ENCODE measurements at places on chromosomes 12 and 14.

GRCh38 chr14:105659935-105660527 is 133.6 kb downstream of the TMEM121 start:
- H3K27me3 ChIP-seq: no peaks in the 10 kb centered on the region
- no peak for DNase-seq
- no peaks in the 10 kb centered on the region for H3K36me3 ChIP-seq
- no peaks in the 10 kb centered on the region for H3K4me1 ChIP-seq
- H3K4me3 ChIP-seq: no peak overlapping the region
- H3K27ac ChIP-seq: no peak overlapping the region

- no peak overlapping the region for H3K27ac ChIP-seq
- H3K4me3 ChIP-seq: no peak overlapping the region
- H3K4me1 ChIP-seq: no peaks in the 10 kb centered on the region
- no peak for DNase-seq
- no peaks in the 10 kb centered on the region for H3K36me3 ChIP-seq
These were observed 58.3 kb upstream of the OTOGL start for GRCh38 chr12:80041071-80041470.

- H3K36me3 ChIP-seq: no peaks in the 10 kb centered on the region
- no peaks in the 10 kb centered on the region for H3K4me1 ChIP-seq
- peaks cover 57% of the 10 kb centered on the region for H3K27me3 ChIP-seq
- H3K4me3 ChIP-seq: no peak overlapping the region
- no peak overlapping the region for H3K27ac ChIP-seq
- DNase-seq: no peak
These were observed 15.8 kb upstream of the STAB2 start for GRCh38 chr12:103571286-103571685.

GRCh38 chr12:68159681-68160304 is at the start of gene IFNG:
TSS of gene IFNG (minus strand) at chr12:68159740. CDS start at chr12:68159615, 125 bp downstream.
- H3K36me3 ChIP-seq: no peaks in the 10 kb centered on the region
- H3K4me3 ChIP-seq: no peak within 1 kb of the TSS
- no peak within 1 kb of the TSS for H3K27ac ChIP-seq
- no peaks in the 10 kb centered on the region for H3K27me3 ChIP-seq
- no peaks in the 10 kb centered on the region for H3K4me1 ChIP-seq
- no peak for DNase-seq

GRCh38 chr12:15206338-15206737 is 14.9 kb downstream of the RERG start:
- no peaks in the 10 kb centered on the region for H3K36me3 ChIP-seq
- no peak overlapping the region for H3K27ac ChIP-seq
- H3K4me3 ChIP-seq: no peak overlapping the region
- no peak for DNase-seq
- H3K27me3 ChIP-seq: no peaks in the 10 kb centered on the region

DNA sequence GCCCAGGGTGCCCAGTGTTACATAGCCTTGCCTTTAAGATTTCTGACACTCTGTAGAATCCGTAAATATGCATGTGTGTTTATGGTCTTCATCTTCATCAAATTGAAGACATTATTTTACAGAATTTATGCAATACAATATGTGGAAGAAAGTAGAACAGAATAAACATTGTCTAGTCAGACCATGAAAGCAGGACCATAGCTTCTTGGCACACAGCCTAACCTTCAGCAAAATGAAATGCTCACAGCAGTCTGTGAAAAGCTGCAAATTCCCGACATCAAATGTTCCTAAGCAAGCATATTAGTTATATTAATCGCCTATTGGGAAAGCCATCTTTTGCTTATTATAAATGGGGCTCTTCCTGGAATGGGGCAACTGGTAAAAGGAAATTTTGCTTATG is 111.3 kb upstream of the GARIN2 start:
- H3K4me3 ChIP-seq: no peak overlapping the region
- no peaks in the 10 kb centered on the region for H3K36me3 ChIP-seq
- H3K27me3 ChIP-seq: no peaks in the 10 kb centered on the region
- H3K27ac ChIP-seq: no peak overlapping the region

GRCh38 chr12:108799401-108800243 is 57.8 kb downstream of the SSH1 start:
- H3K36me3 ChIP-seq: no peaks in the 10 kb centered on the region
- H3K27me3 ChIP-seq: no peaks in the 10 kb centered on the region
- no peak for DNase-seq

DNA sequence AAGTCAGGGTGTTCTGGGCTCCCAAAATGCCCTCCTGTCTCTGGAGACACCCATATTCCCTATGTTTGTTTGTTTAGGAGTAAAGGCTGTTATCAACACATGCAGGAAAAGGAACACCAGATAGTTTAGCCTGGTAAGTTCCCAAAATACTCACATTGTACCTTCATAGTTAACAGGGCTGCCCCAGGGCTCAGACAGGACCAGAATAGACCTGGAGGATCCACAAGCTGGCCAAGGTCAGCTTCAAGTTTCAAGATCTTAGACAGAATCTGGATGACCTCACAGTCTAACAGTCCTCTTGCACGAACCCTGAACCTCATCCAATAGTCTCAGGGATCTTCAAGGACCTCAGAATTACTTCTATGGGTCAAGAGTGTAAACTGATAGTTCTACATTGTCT is 18.1 kb upstream of the HSP90B1 start:
- H3K4me1 ChIP-seq: no peaks in the 10 kb centered on the region
- no peak overlapping the region for H3K27ac ChIP-seq
- DNase-seq: no peak
- H3K27me3 ChIP-seq: no peaks in the 10 kb centered on the region

DNA sequence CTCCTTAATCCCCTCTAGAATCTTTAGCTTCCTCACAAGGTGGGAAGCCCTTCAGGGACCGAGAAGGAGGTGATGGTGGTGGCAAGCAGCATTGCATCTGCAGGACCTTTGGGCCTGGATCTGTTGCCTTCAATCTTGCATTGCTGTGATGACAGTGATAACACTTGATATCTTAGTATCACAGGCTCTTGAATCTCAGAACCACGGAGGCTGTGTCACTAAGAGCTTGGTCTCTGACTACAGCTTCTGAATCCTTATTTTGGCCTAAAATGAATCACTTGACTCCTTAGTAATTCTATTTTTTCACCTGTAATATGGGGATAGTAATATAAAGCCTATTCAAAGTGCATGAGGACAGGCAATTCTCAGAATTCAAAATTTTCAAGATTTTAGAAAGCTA is 8.9 kb upstream of the AMN1 start:
- no peaks in the 10 kb centered on the region for H3K27me3 ChIP-seq
- peaks cover 39% of the 10 kb centered on the region for H3K4me1 ChIP-seq
- no peak for DNase-seq
- H3K36me3 ChIP-seq: no peaks in the 10 kb centered on the region

DNA sequence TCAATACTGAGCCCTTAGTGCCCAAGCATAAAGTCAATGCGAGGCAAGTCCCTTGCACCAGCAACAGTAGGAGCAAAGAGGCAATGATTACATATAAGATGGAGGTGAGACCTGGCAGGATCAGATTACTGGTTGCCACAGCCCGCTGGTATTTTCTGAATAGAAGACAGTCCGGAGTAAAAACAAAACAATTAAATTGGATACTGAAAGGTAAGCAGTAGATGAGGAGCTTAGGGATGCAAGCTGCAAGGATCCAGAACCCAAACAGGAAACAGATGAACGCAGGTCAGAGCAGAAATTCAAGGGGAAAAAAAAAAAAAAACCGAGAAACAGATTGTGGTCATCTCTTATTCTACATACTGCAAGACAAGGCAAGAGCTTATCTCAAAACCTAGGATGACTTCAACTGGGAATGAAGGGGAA is 119.6 kb downstream of the MED13L start:
- no peaks in the 10 kb centered on the region for H3K27me3 ChIP-seq
- no peak overlapping the region for H3K4me3 ChIP-seq
- H3K4me1 ChIP-seq: peaks cover 12% of the 10 kb centered on the region
- no peak for DNase-seq
- H3K36me3 ChIP-seq: no peaks in the 10 kb centered on the region

DNA sequence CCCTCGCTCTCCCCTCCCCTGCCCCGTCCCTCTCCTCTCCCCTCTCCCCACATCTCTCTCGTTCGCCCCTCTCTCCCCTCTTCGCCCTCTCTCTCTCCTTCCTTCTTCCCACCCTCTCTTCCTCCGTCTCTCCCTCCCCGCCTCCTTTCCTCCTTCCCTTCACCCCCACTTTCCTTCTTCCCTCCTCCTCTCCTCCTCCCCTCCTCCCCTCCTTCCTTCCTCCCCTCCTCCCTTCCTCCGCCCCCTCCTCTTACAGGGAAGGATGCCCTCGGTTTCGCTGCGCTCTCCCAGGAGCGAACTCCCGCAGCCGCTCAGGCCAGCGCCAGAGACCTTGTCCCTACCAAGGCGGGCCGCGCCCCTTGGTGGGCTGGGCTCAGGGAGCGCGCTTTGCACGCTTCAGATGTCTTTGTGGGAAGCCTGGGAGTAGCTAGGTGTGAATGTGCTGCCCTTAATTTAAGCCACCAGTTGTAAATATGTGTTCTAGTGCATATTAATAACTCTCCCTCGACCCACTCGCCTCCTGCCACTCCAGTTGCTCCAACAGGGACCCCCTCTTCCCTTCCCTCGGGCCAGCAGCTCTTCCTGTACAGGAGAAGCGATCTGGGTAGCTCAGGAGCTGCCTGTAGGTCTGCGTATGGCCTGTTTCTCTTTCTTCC is 13.3 kb upstream of the MAP3K9 start:
- H3K27ac ChIP-seq: no peak overlapping the region
- H3K4me3 ChIP-seq: peak overlapping the region; percentile 57
- DNase-seq: peak; percentile 30
- H3K36me3 ChIP-seq: no peaks in the 10 kb centered on the region

DNA sequence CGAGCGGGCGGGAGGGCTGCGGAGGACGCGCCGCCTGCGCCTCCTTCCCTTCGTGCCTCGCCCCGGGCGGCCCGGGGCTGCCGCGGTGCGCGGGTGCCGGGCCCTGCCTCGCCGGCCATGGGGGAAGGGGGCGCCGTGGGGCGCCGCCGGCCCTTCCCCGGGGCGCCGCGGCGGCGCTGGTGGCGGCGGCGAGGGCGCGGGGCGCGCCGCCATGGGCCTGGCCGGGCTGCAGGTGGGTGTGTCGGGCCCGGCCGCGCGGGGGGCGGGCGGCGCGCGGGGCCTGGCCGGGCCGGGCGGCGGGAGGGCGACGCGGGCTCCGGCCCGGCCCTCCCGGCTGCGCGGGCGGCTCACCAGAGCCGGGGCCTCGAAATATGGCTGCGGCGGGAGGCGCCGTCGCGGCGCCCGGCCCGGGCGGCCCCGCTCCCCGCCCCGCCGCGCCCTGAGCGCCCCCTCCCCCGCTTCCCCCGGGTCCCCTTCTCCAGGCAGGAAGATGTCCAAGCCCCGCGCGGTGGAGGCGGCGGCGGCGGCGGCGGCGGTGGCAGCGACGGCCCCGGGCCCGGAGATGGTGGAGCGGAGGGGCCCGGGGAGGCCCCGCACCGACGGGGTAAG is 5.1 kb downstream of the KMT5A start:
- H3K27me3 ChIP-seq: no peaks in the 10 kb centered on the region
- peaks cover 70% of the 10 kb centered on the region for H3K4me1 ChIP-seq
- peaks cover 33% of the 10 kb centered on the region for H3K36me3 ChIP-seq

- no peaks in the 10 kb centered on the region for H3K36me3 ChIP-seq
- no peak overlapping the region for H3K27ac ChIP-seq
- H3K27me3 ChIP-seq: no peaks in the 10 kb centered on the region
- H3K4me1 ChIP-seq: no peaks in the 10 kb centered on the region
These were observed 334.4 kb downstream of the KCNH5 start for GRCh38 chr14:62710811-62711210.

GRCh38 chr12:7171854-7172253 is 17.6 kb upstream of the PEX5 start:
- no peak for DNase-seq
- no peaks in the 10 kb centered on the region for H3K36me3 ChIP-seq
- no peak overlapping the region for H3K4me3 ChIP-seq

GRCh38 chr12:107801150-107801549 is 26.6 kb downstream of the ASCL4 start:
- H3K27me3 ChIP-seq: no peaks in the 10 kb centered on the region
- DNase-seq: no peak
- H3K4me1 ChIP-seq: no peaks in the 10 kb centered on the region

DNA sequence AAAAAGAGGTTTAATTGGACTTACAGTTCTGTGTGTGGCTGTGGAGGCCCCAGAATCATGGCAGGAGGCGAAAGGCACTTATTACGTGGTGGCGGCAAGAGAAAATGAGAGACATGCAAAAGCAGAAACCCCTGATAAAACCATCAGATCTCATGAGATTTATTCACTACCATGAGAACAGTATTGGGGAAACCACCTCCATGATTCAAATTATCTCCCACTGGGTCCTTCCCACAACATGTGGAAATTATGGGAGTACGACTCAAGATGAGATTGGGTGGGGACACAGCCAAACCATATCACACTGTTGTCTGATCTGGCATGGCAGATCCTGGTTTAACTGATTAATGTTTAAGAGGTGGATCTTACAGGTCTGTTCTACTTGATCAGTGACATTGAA is 5.6 kb downstream of the DDX47 start:
- H3K36me3 ChIP-seq: peaks cover 50% of the 10 kb centered on the region
- no peaks in the 10 kb centered on the region for H3K27me3 ChIP-seq
- no peak for DNase-seq
- peaks cover 23% of the 10 kb centered on the region for H3K4me1 ChIP-seq
- no peak overlapping the region for H3K27ac ChIP-seq

GRCh38 chr12:62586850-62587249 is 120.2 kb downstream of the MON2 start:
- no peak for DNase-seq
- H3K36me3 ChIP-seq: peaks cover 42% of the 10 kb centered on the region
- no peaks in the 10 kb centered on the region for H3K27me3 ChIP-seq
- no peak overlapping the region for H3K4me3 ChIP-seq

- H3K36me3 ChIP-seq: peaks cover 29% of the 10 kb centered on the region
- DNase-seq: peak; percentile 70
- no peaks in the 10 kb centered on the region for H3K27me3 ChIP-seq
- no peak overlapping the region for H3K4me3 ChIP-seq
These were observed 142.7 kb downstream of the TTLL5 start for GRCh38 chr14:75803765-75804164.

- H3K36me3 ChIP-seq: no peaks in the 10 kb centered on the region
- H3K4me3 ChIP-seq: no peak within 1 kb of the TSS
- no peaks in the 10 kb centered on the region for H3K4me1 ChIP-seq
- H3K27me3 ChIP-seq: no peaks in the 10 kb centered on the region
These were observed at the start of gene FAM181A for GRCh38 chr14:93926873-93927799. TSS of gene FAM181A (plus strand) at chr14:93927344. CDS start at chr14:93928286, 942 bp downstream.

DNA sequence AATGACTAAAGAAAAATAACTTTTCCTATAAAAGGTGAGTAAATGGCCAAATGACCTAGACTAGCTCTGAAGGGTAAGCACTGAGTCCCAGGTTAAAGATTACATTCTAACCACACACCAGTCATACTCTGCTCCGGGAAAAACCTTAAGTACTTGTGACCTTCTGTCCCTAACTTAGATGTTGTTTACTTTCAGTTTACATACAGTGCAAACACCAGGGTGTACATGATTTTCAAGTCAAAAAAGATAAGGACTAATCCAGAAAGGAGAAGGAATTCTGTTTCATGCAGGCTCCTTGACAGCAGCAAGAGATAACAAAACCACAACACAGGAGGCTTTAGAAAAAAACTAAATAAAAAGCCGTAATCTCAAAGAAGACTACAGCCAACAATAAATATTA is 174.2 kb downstream of the PPM1H start:
- no peaks in the 10 kb centered on the region for H3K4me1 ChIP-seq
- DNase-seq: no peak
- peak overlapping the region; percentile 41 for H3K27ac ChIP-seq

GRCh38 chr12:15556411-15557102 is 232.6 kb downstream of the EPS8 start:
- H3K27ac ChIP-seq: no peak overlapping the region
- DNase-seq: no peak
- H3K4me3 ChIP-seq: no peak overlapping the region

Measured in left lung (tissue), 14 donors.